ENCODE measurements at places on chromosomes 1 and 21.

DNA sequence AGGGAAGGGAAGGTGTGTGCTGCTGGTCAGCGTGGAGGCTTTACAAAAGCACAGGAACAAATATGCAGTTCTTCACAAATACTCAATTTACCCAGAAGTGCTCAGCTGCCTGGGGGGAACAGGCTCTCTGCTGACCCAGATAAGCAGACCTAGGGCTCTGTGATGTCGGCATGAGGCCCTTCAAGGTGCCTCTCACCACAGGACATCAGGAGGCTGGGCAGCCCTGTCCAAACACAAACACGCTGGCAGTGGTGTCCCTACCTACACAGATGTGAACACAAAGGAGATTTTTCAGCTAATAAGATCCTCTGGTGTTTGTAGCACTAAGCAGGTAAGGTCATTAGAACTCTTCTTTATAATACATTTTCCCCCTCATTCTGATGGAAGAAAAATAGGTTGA, 243.0 kb upstream of the PROX1 start:
- no peak for DNase-seq

GRCh38 chr1:48093696-48094528, 96.7 kb upstream of the TRABD2B start:
- no peak for DNase-seq

- DNase-seq: no peak
Observed at GRCh38 chr21:14210738-14211137, at the start of gene LIPI. LIPI (minus strand) TSS chr21:14210955; CDS start chr21:14210845, 110 bp downstream.

- no peak for DNase-seq
Observed at GRCh38 chr21:23861911-23862504, 1745.3 kb downstream of the MRPL39 start.
